ENCODE measurements at places on chromosomes 6 and 20.
A peak's percentile ranks its signal among the peaks of the same experiment; 100 is the strongest.

DNA sequence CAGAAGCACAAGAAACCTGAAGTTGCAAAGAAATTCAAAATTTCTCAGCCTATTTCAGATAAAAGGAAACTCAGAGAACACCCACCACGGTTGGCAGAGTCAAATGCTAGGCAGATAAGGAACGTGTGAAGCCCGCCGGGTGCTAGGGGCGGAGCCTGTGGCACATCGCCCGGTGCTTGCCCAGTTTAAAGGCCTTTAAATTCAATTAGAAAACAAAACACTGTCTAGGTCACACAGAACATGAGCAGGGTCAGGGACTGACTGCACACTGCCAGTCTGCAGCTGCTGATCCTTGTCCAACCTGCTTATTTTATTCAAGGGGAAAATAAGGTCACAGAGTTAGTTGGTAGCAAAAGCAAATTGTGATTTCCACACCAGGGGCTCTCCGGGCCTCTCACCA lies 75.8 kb downstream of the PSMG4 start:
- no peak for DNase-seq

GRCh38 chr6:12328701-12329100 lies 38.5 kb downstream of the EDN1 start:
- DNase-seq = no peak

DNA sequence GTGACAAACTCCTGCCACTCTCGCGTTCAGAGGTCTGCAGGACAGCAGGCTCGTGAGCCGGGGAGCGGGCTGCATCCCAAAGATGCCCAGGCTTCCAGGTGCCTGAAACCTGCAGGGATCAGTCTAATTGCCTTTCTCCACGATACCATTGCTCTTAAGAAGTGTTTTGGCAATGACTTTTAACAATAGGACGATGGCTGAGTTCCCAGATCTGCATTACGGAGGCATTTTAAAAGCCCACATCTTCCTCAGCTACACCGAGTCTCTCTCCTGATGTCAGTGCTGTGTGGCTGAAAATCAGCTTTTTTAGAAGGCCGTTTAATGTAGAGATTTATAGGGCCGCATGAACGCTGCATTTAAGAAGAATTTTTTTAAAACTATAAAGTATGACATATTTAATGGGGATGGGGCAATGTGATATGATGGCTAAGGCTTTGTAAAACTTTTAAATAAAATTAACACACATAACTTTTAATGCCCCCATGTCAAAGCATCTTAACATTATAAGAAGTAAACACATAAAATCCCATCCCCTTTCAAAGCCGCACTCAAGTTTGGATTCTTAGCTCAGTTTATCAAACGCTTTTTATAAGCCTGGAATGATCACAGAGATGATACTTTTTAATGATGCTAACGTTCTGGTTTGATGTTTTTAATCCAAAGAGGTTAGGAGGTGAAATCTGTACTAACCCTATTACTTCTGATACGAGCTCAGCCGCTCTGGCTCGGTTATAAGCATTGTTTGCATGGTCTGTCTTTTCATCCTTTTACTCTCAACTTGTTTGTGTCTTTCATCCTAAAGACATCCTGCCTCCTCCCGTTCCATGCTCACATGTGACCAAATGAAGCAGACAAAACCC lies 386.0 kb downstream of the SMOC2 start:
- DNase-seq = no peak

- no peak for DNase-seq
Measured at GRCh38 chr6:148864941-148865340, 118.1 kb downstream of the UST start.

GRCh38 chr20:23212464-23212995 lies 126.4 kb upstream of the CD93 start:
- DNase-seq = no peak

- DNase-seq = no peak
Measured at GRCh38 chr6:130043344-130043743, 25.0 kb downstream of the L3MBTL3 start.

DNA sequence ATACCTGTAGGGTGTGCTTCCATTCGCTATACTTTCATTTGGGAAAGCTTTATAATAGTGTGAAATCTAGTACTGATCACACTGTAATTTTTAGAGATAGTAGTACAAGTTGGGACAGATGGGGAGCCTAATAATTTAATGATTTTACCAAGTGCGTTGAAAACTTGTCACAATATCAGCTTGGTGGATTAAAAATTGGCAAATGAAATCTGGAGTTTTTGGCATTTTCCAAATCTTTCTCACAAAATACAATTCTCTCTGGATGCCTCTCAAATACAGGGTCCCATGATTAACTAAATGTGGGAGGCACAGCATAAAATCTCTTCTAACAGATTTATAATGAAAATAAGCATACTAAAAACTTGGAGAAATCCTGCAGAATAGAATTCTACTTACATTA lies 96.4 kb downstream of the PLCB4 start:
- DNase-seq = no peak

DNA sequence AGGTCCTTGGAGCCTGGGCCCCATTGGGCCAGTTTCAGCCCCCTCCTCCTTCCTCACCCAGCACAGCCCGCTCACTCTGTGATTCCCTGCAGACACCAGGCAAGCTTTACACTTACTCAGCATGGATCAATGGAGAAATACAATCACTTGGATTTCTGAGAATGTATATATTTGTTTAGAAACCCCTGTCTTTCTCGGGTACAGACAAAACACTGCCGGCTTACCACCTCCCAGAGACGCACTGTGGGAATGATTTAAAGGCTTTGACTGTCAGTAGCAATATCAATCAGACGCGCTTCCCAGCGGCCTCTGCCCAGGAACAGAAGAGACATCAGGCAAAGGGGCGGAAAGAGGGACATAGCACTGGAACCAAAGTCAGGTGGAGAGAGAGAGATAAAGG lies 186.5 kb downstream of the MAFB start:
- DNase-seq = no peak

- DNase-seq = no peak
Measured at GRCh38 chr6:107409942-107410341, 49.4 kb downstream of the PDSS2 start.

DNA sequence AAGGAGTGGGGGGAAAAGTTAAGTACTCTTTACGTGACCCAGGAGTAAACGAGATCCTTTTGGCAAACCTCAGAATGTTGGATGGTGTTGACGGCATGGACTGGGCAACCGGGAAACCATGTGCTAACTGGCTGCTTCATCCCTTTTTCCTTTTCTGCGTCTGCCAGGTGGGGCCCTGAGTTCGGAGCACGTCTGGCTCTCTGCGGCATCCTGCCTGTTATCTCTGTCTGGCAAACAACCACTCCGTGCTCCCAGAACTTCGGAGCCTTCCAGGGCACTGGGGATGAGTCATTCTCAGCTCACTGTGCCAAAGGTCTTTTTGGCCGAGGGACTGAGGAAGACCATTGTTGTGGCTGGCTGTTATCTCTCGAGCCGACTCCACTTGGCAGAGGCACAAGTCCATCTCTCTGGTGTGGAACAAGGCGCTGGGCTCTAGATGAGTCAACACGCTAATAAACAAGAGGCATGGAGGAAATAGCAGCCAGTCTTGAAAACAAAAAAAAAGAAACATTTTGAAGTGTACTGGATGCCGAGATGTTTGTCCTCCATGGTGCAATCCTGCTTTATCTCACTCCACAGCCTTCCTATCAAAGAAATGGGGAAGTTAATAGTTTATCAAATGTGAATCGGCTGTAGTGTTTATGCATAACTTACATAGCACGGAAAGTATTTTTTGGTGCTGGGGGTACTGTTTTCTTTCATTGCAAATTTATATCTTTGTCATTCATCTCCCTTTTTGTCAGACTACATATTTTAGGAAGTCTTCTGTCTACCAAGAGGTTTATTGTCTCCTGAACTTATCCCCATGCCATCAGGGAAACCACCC lies 64.6 kb upstream of the TXNDC5 start:
- DNase-seq = peak; percentile 40

GRCh38 chr20:48825566-48825920 lies 2.3 kb downstream of the PREX1 start:
- no peak for DNase-seq

- DNase-seq = no peak
Measured at GRCh38 chr6:38149531-38149930, 330.0 kb downstream of the ZFAND3 start.

DNA sequence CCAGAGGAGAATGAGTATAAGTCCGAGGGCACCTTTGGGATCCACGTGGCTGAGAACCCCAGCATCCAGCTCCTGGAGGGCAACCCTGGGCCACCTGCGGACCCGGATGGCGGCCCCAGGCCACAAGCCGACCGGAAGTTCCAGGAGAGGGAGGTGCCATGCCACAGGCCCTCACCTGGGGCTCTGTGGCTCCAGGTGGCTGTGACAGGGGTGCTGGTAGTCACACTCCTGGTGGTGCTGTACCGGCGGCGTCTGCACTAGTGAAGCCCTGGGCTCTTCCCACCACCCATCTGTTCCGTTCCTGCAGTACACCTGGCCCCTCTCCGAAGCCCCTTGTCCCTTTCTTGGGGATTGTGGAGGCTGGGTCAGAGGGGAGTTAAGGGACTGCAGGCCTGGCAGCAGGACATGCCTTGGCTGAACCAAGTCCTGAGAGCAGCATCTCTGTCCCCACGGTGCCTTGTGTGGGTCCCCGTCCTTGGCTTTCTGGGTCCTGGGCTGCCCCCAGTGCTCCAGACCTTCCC lies 19.3 kb downstream of the MAVS start:
- DNase-seq = no peak

- DNase-seq = no peak
Measured at GRCh38 chr6:14633479-14633878, 515.9 kb downstream of the CD83 start.

DNA sequence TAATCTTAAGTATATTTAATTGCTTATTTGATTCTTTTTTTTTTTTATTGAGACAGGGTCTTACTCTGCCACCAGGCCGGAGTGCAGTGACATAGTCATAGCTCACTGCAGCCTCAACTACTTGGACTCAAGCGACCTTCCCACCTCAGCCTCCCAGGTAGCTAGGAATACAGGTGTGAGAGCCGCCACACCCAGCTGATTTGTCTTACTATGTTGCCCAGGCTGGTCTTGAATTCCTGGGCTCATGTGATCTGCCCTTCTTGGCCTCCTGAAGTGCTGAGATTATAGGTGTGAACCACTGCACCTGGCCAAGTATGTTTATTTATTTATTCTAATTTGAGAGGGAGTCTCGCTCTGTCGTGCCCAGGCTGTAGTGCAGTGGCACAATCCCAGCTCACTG lies 38.2 kb downstream of the PTPN1 start:
- DNase-seq = no peak

DNA sequence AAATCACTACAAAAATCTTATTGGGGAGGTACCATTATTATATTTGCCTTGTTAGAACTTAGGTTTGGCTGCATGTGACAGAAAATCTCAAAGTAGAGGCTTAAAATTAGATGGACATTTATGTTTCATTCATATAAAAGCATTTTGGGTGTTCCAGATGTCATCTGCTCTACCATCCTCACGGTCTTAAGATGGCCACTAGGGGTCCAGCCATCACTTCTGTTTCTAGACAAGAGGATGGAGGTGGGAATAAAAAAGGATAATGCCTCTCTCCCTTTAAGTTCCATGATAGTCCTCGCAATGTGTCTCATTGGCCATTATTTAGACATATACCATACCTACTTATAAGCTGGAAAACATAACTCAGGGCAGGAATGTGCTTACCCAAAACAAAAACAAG lies 929.5 kb downstream of the KIF16B start:
- no peak for DNase-seq

GRCh38 chr6:35665573-35665972 lies 23.1 kb downstream of the FKBP5 start:
- DNase-seq = no peak

- DNase-seq = no peak
Measured at GRCh38 chr6:20631549-20631924, 97.3 kb downstream of the CDKAL1 start.

GRCh38 chr20:37901654-37902503 lies 1.0 kb upstream of the VSTM2L start:
- no peak for DNase-seq

DNA sequence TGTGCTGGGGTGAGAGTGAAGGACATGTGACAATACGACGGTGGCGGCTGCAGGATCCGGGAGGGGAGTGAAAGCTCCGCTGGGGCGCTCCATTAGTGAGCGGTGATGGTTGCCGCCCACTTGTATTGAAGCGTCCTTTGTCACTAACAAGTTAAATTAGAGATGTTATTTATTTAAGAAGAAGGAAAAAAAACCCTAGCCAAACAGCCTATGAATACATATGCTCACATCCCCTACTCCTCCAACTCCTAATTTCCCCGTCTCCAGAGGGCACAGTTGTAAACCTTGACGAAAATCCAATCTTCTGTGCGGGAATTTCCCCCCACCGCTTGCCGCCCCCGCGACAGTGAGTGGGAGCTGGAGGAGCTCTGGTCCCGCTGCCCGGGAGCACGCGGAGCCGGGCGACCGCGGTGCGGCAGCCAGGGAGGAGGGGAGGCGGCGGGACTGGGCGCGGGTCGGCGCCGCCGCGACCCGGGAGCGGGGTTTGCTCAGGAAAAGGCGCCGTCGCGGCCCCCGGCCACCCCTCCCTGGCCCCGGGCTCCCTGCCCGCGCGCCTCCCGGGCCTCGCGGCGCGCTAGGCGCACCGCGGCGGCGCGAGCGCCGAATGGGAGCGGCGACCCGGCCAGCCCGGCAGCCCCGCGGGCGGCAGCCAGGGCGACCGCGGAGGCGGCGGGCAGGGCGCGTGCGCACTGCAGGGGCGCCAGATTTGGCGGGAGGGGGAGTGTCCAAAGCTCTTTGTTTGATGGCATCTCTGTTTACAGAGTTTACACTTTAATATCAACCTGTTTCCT lies at the start of gene MYB:
TSS of gene MYB (plus strand) at position 767 of the 791 bp plus-strand sequence. CDS start 206 bp downstream, outside the sequence.
- no peak for DNase-seq

DNA sequence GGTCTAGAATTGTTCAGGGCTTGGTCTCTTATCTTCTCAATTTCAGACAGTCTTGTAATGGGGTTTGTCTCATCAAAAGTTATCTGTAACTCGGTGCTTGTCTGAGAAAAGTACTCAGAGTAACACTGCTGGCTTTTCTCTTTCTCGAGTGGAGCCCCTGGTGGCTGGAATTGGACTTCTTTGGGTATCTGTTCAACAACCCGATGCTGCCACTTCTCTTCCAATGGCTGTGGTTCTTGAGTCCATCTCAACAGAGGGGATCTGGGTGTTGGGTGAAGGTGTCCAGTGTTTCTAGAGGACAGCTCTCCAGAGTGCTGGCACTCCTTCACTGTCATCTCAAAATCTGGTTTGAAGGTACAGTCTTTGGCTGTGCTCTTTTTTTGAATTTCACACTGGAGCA lies 24.6 kb downstream of the DST start:
- no peak for DNase-seq

- no peak for DNase-seq
Measured at GRCh38 chr20:57398231-57398821, 7.1 kb downstream of the RBM38 start.

GRCh38 chr6:42571611-42572342 lies 7.9 kb downstream of the UBR2 start:
- no peak for DNase-seq

- DNase-seq = no peak
Measured at GRCh38 chr6:52363228-52363867, 1.4 kb downstream of the PAQR8 start.
